Renal cortical epithelial cell (primary cell): ENCODE measurements at places on chromosomes 13 and 19.

GRCh38 chr19:46731007-46731501, 14.1 kb upstream of the PRKD2 start:
- DNase-seq = peak; percentile 84

DNA sequence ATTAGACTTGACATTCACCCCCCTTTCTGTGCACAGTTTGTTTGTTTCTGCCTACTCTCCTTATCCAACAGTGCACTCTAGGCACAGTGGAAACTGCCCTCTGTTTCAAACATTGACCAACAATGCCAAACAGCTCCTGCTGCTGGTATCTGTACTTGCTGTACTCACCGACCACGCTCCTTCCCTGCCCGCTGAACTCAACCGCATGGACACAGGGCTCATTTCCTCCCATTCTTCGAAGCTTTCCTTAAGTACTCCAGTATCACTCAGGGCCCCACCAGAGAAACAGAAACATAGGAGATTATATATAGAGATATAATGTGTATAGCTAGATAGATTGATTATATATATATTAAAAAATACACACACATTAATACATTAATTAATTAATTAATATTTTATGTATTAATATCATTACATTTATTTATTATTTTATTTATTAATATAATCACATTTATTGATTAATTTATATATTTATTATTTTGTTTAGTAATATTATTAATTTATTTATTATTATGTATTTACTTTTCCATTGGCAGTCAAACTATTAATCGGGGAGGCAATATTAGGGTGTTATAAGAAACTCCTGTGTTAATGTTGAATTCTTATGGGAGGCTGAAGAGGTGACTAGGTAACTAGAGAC, 1528.2 kb downstream of the EFNB2 start:
- no peak for DNase-seq

DNA sequence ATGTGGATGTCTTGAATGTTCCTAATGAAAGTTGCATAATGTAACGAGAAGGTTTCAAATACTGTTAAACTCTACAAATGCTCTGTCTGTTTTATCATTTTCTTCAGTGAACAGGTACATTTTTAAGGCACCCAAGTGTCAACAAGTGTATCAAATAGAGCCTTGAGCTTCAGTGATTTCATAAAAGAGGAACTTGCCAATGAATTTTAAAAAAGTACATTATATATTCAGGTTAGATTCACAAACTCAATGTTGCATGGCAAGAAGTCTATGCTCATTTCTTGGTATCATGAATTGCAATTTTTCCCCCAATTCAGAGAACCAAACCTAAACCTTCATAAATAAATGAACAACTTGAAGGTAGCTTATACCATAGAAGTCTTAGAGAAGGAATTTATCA, 838.8 kb downstream of the PCDH9 start:
- DNase-seq = no peak

DNA sequence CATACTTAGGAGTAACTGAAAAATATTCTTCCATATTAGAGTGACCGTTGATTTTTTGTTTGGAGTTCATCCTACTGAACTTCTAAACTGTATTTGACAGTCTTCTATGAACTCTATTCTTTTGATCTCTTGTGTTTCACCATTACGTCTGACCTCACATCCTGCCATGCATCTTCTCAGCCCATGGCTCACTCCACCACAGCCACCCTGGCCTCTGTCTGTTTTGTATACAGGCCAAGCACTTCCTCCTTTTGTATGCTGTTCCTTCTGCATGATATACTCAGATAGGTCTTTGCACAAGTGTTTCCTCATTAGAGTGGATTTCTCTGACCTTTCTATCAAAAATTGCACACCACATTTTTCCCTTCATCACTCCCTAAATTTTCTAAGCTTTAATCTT, 119.9 kb downstream of the MAB21L1 start:
- DNase-seq = no peak

GRCh38 chr19:40800339-40800996, 1.5 kb downstream of the EGLN2 start:
- no peak for DNase-seq

DNA sequence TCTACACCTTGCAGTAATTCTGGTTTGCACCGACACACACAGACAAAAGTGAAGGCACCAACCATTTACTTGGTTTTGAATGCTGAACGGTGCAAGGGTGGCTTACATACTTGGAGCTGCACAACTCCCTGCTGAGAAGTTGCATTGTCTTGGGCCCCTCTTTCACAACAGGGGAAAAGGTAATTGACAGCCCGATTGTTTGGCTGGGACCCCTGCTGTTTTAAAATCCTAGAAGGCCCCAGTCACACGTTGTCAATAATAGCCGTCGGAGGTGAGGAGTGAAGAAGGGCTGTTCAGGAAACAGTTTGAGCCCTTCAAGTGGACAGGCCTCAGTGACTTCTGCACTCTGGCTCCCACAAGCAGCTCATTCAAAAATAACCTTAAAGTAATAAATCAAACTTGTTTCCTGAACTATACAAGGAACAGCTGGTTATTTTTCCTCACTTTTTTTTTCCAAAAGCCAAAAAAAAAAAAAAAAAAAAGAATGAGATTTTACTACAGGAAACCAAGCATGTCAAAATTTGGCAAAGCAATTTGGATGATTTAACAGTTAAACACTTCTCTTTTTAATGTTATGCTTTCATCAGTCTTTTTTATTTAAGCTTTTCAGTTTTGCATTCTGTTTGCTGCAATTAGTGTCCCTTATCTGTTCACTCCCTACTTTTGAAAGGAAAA, 19.0 kb upstream of the SPRY2 start:
- DNase-seq = no peak

DNA sequence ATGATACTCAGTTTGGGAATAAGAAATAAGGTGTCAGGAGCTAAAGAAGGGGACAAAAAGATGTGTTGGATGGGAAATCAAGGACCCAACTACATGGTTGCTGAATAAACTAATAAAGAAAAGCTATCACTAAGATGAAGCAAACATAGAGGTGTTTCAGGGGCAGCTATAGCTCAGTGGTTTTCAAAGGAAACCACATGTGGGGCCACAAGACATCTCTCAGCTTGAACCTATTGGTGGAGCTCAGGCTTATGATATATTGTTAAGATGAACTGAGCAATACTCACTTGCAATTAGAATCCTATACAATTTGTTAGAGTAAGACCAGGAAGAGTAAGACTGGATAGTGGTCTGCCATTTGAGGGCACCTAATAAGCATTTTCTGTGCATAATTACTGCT, 45.1 kb upstream of the SPRY2 start:
- DNase-seq = no peak

DNA sequence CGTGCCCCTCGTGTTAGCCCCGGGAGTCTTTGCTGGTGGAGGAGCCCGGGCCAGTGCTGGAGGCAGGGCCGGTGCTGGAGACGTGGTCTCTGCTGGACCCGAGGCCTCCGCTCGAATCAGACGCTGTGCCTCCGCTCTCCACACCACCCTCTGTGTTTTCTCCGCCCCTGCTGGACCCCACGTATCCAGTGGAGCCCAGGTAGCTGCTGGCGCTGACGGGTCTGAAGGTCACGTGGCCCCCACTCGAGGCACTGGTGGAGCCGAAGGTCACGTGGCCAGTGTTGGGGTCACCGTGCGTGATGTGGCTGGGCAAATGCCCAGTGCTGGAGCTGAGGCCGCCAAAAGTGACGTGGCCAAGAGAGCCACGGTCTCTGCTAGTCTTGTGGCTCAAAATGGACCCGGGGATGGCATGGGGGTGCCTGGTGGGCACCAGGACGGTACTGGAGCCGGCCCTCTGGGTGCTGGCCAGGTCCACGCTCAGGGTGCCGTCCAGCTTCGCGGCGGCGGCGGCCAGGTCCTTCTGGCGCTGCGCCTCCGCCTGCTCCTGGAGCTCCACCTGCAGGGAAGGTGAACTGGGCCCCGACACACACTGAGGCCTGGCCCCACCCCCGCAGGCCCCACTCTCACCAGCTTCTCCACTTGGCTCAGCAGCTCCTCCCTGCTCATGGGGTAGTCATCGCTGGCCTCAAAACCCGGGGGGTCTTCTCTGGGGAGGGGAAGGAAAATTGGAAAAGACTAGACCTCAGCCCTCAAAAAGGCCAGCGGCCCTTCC, 27.3 kb downstream of the ZNF114 start:
- DNase-seq = no peak

- DNase-seq = no peak
Observed at GRCh38 chr19:40768869-40769268, 6.5 kb upstream of the MIA start.

DNA sequence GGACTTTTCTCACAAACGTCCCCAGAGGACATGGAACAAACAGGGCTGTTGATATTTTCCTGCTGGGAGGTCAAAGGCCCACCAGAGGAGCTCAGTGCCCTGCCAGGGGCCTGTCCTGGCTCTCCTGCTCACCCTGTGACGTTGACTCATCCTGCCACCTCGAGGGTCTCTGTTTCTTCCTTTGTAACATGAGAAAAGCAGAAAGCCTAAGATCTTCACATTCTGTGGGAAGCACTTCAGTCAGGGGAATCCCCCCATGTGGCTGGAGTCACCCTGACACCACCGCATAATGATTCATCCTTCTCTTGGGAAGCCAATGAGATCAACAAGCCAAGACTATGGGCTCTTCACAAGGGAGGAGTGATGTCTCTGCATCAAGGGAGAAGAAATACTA, 147.9 kb downstream of the KATNAL1 start:
- DNase-seq = peak; percentile 90
